ENCODE measurements at places on chromosomes 1 and 21.

GRCh38 chr1:69213644-69214043, 354.1 kb upstream of the LRRC7 start:
- DNase-seq, result no peak

DNA sequence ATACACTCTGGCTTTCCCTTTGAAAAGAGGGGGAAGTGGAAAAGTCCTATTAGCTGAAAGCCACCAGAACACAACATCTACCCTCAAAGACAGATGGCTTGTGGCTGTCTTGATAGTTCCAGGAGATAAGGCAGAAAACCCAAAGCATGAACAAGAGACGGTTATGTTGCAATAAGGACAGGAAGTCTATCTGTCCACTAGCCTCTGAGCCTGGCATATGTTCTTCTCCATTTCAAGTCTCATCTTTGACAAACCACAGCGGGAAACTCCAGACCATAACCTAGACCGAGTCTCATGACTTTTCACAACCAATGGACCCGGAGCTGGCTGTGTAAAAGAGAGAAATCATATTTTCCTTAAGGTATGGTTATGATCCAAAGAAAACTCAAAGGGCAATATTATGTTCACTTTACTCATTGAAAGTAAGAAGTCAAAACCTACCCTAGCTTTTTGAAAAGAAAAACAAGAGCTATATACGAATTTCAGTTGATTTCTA, 33.8 kb downstream of the DUSP10 start:
- DNase-seq, result no peak

DNA sequence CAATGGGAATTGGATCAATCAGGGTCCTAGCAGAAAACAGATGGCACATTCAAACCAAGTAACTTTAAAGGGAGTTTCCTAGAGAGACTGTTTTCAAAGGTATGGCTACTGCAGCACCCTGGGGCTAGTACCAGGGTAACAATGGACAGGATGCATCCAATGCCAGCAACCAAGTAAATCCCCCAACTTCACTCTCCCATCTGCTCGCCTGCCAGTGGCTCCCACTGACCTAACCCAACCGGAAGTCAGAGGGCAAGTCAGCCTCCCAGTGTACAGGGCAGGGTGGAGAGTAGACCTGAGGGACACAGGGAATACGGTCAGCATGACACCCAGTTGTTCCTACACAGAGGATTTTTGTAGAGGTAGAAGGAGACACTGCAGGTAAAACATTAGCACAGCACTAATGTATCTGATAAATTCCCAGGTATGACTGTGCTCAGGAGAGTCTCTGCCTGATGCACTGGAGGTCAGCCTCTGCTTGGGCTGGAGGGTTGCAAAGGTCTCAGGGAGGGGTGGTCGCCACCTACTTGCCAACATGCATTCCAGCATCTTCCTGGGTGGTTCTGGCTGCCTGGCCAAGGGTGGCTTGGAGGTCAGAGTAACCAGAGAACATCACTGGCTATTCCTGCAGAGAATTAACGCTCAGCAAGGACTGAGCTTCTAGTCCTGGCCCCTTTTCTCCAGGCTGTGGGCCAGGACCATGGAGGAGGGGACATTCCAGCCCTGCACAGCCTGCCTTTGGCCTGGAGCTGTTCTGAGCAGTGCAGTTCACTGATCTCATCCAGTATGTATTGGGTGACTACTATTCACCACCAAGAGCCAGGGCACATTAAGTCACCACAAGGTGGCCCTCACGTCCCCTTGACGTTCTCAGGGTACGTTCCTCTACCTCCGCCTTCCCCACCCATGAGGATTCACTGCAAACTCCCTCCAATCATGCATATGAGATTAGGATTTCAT, 5.1 kb upstream of the GJA4 start:
- DNase-seq, result no peak

GRCh38 chr1:209884665-209885117, 53.3 kb upstream of the SYT14 start:
- no peak for DNase-seq

DNA sequence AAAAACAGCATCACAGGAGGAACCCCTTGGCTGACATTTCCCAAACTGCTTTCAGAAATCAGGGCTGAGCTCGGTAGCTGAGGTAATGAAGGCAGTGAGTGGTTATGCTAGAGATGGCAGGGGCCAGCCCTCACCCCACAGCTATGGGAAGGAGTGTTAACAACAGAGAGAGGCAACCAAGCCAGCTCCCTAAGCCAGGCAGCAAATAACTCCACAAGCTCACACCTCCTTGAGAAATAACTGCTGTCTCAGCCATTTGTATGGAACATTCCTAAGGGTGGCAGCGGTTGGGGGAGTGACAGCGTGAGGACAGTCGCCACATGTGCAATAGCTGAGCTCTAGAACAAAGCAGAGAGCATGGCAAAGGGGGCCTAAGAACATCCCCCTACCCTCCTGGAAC, 42.6 kb downstream of the LMX1A start:
- DNase-seq, result no peak

- peak; percentile 24 for DNase-seq
These were observed at the start of gene LRRC71 for GRCh38 chr1:156920233-156921052. Gene LRRC71, plus strand, starts transcription at chr1:156920632. Its CDS starts 172 bp downstream, at chr1:156920804.
